Myocyte (in vitro differentiated cells): ENCODE measurements at places on chromosomes 16 and 17. TPM values are rescaled to one million over a fixed set of nuclear protein-coding genes. Genes with fewer than 3 reads are reported as not detected.

Gene OTOP2
- total RNA-seq = not detected in 2 replicates

Gene KRTAP3-1
- not detected in 2 replicates for total RNA-seq

Gene FAM234A
- 162 and 222 TPM in 2 replicates for total RNA-seq

Gene ASIC2
- 0.13 and 2.0 TPM in 2 replicates for total RNA-seq

Gene ABCA3
- total RNA-seq = 7.0 and 12.1 TPM in 2 replicates
